ENCODE measurements at places on chromosomes 3 and 15. TPM values are rescaled to one million over a fixed set of nuclear protein-coding genes. Genes with fewer than 3 reads are reported as not detected.
A peak's percentile ranks its signal among the peaks of the same experiment; 100 is the strongest.

DNA sequence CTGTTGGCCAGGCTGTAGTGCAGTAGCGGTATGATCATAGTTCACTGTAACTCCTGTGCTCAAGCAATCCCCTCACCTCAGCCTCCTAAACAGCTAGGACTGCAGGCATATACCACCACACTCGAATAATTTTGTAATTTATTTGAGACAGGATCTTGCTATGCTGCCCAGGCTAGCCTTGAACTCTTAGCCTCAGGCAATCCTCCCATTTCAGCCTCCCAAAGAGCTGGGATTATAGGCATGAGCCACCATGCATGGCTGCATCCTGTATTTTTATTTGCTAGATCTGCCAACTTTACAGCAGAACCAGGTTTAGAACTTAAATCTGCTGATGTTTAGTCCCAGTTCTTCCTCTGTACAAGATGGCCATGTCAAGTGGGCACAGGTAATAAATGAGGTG, 69.6 kb downstream of the ERC2 start:
- H3K4me1 ChIP-seq: no peaks in the 10 kb centered on the region
- no peaks in the 10 kb centered on the region for H3K27me3 ChIP-seq
- DNase-seq: no peak

CD80 gene
- total RNA-seq: not detected

DNA sequence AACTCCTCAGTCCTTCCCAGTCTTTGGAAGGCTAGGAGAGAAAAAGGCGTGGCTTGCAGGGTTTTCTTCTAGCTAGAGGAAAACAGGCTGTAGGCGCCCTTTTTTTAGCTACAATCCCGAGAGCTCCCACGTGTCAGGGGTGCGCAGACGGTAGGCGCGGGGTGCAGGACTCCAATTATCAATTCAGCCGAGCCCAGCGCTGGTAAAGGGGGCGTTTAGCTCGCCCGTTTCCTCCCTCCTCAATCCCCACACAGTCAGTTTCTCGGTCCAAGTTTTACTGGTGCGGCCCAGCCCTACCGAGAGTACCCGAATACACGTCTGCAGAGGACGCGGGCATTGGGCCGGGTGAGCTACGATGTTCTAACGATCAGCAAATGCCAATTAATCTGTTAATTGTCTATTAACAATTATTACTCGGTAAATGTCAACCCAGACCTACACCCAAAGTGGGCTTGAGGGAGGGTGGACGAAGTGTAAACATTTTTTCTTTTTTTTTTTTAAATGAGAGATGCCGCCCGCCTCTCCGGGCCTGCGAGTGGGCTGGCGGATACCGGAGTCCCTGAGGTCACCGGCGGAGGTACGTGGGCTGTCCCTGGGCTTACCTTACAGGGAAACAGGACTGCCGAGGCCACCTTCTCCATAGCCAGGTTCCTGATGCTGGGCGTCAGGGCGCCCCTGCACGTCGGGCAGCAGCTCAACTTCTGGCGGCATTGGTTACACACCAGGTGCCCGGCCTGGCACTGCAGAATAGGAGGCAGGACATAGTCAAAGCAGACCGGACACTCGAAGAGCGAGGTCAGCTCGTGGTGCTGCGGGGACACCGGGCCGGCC, 923 bp downstream of the SIAH2 start:
- no peaks in the 10 kb centered on the region for H3K36me3 ChIP-seq
- peak overlapping the region; percentile 99 for H3K27ac ChIP-seq
- H3K4me1 ChIP-seq: peaks cover 9% of the 10 kb centered on the region
- peak; percentile 71 for DNase-seq

GRCh38 chr3:42224658-42225421, 41.1 kb downstream of the CCK start:
- H3K4me3 ChIP-seq: no peak overlapping the region
- H3K27me3 ChIP-seq: no peaks in the 10 kb centered on the region
- no peak for DNase-seq
- no peaks in the 10 kb centered on the region for H3K36me3 ChIP-seq
